EL (cell line): ENCODE measurements at places on chromosomes 5 and 9.

DNA sequence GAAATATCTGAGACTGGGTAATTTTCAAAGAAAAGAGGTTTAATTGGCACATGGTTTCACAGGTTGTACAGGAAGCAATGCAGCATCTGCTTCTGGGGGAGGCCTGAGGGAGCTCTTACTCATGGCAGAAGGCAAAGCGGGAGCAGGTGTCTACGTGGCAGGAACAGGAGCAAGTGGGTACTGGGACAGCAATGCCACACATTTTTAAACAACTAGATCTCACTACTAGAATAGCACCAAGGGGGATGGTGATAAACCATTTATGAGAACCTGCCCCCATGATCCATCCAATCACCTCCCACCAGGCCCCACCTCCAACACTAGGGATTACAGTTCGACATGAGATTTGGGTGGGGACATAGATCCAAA is 47.6 kb upstream of the HOMER1 start:
- no peak for DNase-seq

DNA sequence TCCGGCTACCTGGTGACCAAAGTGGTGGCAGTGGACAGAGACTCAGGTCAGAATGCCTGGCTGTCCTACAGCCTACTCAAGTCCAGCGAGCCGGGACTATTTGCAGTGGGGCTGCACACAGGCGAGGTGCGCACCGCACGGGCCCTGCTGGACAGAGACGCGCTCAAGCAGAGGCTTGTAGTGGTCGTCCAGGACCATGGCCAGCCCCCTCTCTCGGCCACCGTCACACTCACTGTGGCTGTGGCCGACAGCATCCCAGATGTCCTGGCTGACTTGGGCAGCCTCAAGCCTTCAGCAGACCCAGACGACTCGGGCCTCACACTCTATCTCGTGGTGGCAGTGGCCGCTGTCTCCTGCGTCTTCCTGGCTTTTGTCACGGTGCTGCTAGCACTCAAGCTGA is 2.1 kb downstream of the PCDHGA4 start:
- DNase-seq: no peak

DNA sequence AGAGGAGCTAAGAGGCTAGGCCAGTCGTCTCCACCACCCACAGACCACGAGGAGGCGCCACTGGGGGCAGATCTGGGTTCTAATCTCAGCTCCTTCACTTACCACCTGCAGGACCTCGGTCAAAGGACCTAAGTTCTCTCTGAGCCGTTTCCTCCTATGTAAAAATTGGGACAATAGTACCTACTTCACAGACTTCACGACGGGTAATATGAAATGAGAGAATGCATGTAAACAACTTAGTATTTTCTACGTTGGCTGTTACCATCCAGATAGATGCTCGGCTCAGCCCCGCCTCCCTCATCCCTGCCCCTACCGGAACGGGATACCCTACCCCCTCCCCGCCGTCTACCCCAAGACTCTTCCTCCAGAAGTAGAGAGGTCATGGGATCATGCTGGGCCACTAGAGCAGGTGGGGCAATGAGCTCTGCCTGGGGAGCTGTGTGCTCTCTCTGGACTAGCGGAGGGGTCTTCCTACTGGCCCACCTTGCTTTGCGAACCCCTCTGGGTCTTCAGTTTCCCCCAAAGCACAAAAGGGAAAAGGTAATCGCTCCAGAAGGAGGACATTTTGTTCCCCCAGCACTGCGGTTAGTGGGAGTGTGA is 541 bp downstream of the GNPDA1 start:
- DNase-seq: peak; percentile 46

DNA sequence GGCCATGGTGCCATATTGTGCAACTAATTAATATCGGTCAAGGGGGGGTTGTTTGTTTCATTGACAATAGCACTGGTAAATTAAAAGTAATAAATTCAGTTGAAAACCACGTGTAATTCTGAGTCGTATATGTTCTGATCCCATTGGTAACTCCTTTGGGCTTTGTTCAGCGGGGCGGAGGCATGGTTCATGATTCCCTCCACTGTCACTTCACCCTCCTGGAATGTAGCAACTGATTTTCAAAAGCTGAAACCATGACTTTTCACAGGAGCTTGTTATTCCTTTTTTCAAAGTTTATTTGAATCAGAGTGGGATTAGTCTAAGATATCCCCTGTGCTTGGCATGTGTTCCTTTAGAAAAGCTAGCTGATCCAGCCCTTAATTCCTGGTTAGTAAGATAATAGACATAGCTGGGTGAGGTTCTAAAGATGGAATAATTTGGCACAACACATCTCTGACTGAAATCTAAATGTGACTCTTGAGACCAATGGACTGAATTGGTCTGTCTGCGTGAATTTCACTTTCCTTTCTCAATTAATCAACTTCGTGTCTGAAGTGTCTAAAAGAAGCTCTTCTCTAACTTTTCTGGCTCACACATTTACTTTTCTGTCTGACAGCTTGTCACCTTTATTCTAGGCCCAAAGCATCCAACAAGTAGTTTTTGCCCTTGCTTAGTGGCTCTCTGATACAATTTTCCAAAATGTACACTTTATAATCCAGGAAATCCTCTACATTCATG is 185.7 kb upstream of the VCAN start:
- DNase-seq: no peak

DNA sequence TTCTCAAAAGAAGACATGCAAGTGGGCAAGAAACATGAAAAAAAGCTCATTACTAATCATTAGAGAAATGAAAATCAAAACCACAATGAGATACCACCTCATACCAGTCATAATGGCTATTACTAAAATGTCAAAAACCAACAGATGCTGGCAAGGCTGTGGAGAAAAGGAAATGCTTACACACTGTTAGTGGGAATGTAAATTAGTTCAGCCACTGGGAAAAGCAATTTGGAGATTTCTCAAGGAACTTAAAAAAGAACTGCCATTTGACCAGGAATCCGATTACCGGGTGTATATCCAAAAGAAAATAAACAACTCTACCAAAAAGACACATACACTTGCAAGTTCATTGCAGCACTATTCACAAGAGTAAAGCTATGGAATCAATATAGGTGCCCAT is 595.4 kb upstream of the RIOK2 start:
- DNase-seq: peak; percentile 2

- no peak for DNase-seq
Measured at GRCh38 chr9:122036408-122036807, 56.7 kb downstream of the TTLL11 start.

DNA sequence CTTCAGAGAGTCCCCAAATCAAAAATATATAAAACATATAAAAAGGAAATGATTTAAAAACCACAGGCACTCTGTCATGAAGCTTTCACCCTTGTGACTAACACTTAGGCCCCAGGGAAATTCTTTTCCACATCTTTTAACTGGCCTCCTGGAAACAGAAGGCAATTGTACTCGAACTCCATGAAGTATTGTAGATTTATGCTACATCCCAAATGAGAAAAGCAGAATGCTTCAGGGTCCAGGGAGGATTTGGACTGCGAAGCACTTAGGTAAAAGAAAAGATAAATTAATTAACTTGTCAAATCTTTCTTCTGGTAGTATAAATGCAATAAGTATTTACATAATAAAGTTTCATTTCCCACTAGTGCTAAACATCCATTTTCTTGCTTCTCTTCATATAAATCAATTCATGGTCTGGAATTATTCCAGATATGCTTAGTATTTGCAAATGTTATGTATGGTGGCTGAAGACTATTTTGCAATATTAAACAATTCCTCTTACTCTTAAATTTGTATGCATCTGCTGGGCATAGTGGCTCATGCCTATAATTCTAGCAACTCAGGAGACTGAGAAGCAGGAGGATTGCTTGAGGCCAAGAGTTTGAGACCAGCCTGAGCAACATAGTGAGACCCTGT is 64.9 kb upstream of the ELL2 start:
- DNase-seq: peak; percentile 90

GRCh38 chr9:137960496-137960895 is 82.9 kb downstream of the CACNA1B start:
- DNase-seq: no peak

DNA sequence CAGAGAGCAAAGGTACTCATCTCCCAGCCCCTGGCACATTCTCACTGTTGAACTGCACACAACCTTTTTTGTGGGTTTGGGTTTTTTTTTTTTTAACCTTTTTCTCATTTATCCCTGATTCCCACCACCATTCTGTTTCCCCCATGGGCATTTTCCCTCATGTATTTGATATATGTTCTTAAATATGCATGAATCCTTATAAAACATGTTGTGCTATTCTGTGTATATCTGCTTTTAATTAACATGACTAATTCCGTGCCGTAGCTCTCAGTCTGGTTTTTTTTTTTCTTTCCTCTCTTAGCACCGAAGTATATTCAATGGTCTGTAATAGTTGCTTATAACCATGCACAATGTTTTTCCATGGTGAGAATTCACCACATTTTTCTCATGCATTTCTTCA is 204.5 kb downstream of the RGS3 start:
- no peak for DNase-seq
